ENCODE measurements at places on chromosomes 5 and 9.

- no peak for DNase-seq
Measured at GRCh38 chr9:89178830-89179539, 367 bp upstream of the SHC3 start.

GRCh38 chr5:154189256-154189818 lies 1.2 kb upstream of the GALNT10 start:
- DNase-seq, result no peak

DNA sequence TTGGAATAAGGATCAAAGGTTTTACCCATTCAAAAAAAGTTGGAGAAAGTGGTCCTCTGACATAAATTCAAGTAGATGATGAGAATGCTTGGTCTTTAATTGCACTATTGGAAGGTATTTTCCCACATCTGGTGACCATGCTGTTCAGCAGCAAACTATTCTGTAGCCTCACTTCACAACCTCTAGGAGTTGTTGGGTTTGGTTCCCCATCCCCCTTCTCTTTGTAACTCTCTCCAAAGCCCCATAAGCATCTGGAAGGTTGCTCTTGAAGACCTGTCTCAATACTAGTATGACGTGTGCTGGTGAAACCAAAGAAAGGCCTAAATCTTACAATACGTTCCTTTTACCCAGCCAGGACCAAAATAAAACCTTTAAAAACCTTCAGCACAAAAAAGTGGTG lies 8.5 kb downstream of the RGMB start:
- no peak for DNase-seq

- DNase-seq, result no peak
Measured at GRCh38 chr5:157539503-157540022, 36.0 kb downstream of the ADAM19 start.

- DNase-seq, result no peak
Measured at GRCh38 chr5:142327111-142327842, 2.5 kb upstream of the SPRY4 start.

Data from vagina (tissue), 2 donors.